ENCODE measurements at places on chromosomes 13 and 19.
A peak's percentile ranks its signal among the peaks of the same experiment; 100 is the strongest.

GRCh38 chr19:16569609-16570320 lies 2.5 kb downstream of the SLC35E1 start:
- DNase-seq = no peak

- DNase-seq = no peak
Observed at GRCh38 chr19:43353606-43354304, at the start of gene CD177. Gene CD177, plus strand, starts transcription at chr19:43353686. Its CDS starts 29 bp downstream, at chr19:43353715.

DNA sequence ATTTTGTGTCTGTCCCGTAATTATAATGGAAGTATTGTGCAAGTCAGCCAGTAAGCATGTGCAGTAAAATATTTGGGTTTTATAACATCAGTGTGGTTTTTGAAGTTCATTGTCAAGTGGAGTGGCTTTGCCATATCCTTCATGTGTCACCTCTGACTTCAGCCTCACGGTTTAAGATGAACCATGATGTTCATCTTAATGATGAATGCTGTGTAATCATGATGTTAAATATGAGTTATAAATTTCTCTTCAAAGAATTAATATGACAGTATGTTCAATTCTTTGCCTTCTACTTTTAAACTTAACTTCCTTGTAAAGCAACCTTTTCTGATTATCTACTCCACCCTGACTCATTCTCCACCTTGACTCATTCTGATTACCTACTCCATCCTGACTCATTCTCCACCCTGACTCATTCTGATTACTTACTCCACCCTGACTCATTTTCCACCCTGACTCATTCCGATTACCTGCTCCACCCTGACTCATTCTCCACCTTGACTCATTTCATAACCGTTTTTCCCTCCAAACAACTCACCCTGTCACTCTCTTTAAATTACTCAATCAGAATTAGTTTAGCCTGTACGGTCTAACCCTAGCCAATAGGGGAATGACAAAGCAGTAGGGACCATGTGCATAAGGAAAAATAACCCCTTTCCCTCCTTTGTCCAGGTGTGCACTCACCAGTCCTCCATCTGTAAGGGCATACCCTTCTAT lies 50.3 kb upstream of the ANKRD10 start:
- no peak for DNase-seq

GRCh38 chr19:15437355-15438123 lies 12.2 kb downstream of the WIZ start:
- DNase-seq = no peak

DNA sequence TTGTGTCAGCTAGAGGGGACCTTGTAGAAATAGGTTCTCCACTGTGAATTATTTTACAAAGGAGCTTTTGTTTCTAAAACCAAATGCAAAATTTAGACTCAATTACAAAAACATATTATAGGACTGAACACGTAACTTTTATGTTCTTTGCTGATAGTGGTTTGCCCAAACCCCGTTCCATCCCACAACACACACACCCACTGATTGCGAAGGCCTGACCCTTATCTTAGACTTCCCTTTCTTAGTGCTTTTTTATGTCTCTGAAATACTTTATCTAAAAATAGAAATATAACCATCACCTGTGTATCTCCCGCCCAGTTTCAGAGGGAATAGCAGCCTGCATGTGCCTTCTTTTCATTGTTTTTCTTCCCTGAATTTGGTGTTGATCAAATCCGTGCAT lies 13.0 kb downstream of the CCNA1 start:
- DNase-seq = no peak

GRCh38 chr19:47227352-47228167 lies 3.4 kb downstream of the BBC3 start:
- DNase-seq = peak; percentile 76

DNA sequence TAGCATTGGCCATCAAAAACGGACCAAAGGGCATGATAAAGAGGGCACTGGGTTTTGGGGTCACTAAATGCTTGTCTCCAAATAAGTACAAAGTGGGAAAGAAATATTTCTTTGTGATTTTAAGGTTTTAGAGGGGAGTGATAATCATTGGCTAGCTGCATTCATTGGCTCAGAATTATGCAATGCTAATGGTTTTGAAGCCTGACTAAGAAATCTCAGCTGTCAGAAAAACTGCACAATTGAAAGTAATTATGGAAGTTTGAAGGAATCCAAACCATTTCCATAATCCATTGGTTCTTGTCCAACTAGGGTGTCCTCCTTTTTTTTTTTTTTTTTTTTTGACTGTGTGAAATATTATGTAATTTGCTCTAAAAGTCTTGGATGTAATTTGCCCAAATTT lies 88.2 kb upstream of the ARGLU1 start:
- no peak for DNase-seq

GRCh38 chr19:40542202-40542859 lies 34.3 kb upstream of the SHKBP1 start:
- DNase-seq = no peak

DNA sequence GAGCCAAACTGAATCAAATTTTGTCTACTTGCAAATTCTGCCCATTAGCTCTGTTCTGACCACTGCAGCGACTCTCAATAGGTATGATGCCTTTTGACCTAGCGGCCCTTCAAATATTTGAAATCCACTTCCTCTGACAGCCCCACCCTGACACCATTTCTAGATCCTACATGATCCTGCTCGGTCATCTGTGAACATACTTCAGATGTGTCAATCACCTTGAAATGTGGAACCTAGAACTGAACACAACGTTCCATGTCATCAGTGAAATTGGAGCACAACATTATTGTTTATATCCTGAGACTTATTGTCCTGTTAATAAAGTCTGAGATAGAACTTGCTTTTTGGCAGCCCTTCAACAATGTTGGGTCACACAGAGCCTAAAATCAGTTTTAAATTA lies 98.2 kb downstream of the UBL3 start:
- no peak for DNase-seq

DNA sequence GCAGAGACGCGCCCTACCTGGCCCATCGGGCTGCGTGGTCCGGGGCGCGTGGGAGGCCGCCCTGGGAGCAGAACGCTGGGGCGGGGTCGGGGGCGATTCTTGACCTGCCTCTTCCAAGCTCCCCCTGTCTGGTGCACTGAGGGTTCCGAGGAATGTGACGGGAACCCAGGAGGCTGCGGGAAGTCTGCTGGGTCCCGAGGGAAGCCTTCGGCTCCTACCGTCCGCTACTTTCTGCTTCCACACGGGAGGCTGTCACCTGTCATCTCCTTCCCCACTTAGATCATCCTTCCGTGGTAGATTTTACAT lies 781 bp upstream of the SPRYD7 start:
- DNase-seq = no peak

DNA sequence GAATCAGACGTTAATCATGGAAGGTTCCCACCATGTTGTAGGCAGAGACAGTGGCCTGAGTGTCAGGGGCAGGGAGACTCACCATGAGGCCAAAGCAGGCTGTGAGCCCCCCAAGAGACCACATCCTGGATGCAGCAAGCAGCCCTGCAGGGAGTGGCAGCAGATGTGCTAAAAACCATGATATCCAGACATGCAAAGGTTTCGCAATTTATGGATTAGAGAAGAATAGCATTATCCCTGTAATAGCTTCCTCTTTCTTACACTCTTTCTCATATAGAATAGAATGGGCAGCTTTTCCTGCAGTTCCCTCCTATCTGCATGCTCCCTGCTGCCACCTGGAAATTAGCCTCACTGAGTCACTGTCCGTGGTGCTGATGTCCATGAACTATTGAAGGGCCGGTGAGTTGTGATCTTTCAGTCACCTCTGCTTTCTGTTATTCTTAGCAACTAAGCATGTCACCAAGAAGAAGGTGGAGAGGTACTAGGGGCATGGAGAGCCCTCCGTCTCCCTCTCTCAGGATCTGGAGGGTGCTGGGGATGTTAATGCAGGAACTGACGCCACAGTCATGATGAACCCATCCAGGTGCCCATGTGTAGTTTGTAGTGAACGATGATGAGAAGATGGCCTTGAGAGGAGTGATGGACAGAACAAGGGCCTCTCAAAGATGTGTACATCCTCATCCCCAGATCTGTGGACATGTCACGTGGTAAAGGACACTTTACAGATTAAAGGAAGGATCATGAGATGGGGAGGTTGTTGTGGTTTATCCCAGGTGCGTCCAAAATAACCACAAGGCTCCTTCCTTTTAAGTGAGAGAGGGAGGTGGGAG lies 9.9 kb downstream of the CEACAM4 start:
- peak; percentile 13 for DNase-seq

DNA sequence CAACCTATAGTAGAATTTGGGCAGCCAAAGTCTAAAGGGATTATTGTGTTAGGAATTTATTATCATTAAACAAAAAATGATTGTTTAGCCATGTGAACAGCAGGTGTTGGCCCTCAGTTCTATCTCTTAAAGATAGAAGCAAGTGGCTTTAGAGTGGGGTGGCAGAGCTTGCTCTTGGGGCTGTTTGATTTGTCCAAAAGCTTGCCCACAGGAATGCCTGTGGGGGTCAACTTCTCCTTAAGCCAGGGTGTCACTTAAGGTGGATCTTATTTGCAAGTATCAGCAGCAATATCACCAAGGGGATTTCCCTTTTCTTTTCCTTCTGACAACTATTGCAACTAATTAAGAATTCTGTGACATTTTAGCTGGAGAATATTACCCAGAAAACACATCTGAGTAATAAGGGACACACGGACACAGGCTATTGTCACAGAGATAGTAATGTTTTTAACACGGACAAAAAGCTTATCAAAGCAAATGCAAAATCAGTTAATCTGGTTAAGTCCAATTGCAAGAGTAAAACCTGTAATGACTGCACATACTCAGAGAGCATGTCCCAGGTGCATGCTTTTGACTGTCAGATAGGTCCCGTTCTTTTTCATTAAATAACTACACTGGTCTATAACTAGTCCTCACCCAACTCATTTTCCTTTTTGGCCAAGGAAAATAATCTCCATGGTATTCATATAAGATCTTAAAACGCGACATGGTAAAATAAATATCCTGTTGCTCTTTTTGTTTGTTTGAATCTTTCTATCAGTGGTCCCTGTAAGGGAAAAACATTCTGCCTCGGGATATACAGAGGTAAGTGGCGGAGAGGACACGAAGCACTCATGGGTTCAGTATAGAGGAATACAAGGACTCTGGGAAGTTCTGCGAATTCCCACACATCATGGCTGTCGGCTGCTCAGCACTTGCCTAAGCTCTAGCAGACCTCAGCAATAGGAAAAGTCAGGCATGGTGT lies 172.1 kb upstream of the RFC3 start:
- DNase-seq = no peak

GRCh38 chr13:43368003-43368402 lies 344.6 kb downstream of the DNAJC15 start:
- DNase-seq = no peak

GRCh38 chr13:33284916-33285315 lies 639 bp downstream of the STARD13 start:
- DNase-seq = no peak

DNA sequence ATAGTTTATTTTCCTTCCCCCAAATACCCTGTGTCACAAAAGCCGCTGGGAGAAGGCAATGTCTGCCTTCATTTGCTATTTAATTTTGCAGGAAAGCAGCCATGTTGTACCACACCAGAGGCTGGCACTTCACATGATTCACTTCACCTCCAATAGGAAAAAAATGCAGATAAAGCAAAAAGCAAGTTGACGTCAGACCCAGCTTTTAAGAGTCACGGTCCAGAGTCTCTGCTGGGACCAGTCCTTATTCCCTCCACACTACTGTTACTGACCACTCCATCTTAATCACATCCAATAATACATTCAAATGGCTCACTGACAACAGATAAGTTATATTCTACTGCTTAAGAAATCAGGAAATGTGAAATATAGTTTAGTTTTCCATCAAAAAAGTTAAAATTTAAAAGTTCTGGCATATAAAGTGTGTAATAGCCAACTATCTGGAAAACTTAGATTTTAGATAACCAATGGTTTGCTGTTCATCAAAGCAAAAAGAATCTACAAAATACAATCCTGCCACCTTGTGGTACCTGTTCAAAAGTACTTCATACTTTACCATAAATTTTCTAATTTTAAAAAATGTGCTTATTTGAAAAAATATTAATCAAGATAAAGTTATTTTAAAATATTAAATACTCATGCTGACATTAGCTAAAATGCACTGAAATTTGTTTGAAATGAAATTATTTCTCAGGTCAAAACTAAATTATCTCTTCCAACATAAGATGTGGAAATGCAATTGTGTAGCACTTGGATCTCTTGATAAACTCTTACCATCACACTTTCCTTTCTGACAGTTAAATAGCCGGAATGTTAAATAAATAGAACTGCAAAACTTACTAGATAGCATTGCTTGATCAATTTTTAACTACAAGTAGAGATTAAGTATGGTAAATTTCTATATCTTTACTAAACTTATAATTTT lies 97.3 kb downstream of the SERP2 start:
- DNase-seq = no peak

DNA sequence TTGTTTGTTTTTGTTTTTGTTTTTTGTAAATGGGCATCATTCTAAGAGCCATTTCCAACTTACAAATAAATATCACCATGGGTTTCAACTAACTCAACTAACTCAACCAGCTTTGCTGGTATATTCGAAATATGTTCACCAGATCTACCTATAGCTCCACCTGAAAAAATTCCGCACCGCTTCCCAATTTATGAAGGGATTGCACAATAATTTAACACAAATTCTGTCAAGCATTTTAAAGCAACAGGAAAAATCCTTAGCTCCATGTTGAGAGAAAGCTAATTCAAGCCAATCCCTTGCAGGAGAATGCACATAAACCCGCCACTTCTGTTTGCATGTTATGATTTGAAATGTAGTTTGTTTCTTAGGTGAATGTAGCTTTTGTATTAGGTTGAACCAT lies 417.8 kb downstream of the EFNB2 start:
- no peak for DNase-seq

GRCh38 chr19:32652894-32653598 lies 21.9 kb downstream of the ANKRD27 start:
- DNase-seq = no peak

DNA sequence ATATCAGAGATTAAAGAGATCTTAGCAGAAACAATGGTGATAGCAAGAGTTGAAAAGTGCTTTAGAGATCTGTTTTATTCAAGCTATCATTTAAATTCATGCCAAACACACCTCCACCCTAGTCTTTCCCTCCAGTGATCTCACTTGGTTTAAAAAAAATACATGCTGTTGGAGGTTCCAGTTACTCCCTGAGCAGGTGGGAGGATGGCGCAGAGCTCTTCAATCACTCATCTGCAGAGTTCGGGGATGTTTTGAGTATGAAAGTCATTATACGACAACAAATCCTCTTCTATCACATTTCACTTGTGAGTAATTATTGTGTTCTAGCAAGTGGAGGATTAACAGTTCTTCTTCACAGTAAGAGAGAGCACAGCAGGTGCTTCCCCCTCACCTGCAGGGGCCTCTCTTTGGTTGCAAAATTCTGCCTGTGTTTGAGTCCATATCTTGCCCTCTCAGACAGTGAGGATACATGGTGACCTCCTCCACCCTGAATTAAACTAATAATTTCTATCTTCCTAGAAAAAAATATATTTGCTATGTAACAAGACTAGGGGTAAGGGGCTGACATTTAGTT lies 376.7 kb downstream of the LIG4 start:
- DNase-seq = no peak

All from activated CD8-positive, alpha-beta memory T cell treated with anti-CD3 and anti-CD28 coated beads for 24 hours (primary cell).